NCI-H187 treated with DMSO at 0.1 percent for 48 hours (cell line): ENCODE measurements at places on chromosomes 11 and 22.

DNA sequence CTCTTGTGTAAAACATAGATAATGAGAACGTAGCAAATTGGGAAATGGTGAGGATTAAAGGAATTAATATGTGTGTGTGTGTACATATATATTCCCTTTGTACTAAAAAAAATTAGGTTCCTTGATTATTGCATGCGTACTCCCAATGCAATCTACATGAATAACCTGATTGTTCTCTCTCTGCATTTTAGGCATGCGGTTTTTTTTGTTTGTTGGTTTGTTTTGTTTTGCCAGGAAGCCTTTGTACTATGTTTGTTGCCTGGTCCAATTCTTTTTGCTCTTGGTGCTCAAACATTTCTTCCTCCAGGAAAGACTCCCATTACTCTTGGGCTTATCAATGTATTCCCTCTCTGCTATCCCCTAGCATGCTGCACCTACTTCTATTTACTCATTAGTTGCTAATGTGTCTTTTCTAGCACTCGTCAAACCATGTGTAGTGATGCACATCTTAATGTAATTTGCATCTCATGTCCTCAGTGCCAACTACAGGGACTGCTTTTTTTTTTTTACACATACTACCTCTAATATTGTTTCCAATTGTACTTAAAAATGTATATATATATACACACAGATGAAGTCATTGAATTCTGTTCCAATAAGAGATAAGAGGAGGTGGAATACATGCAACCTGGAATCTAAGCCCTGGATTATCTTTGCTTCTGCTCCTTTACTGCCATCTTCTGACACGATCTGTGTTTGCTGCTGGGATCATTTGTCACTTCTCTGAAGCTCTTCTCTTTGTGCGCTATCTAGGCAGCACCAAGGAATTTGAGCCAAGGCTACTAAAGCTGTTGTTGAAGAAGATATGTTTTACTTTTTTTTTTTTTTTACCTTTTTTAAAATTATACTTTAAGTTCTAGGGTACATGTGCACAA is 197.2 kb upstream of the ANO3 start:
- DNase-seq = peak; percentile 79

GRCh38 chr11:115920092-115920461 is 415.9 kb upstream of the CADM1 start:
- no peak for DNase-seq

- no peak for DNase-seq
Measured at GRCh38 chr22:36339171-36340065, 48.3 kb downstream of the MYH9 start.

GRCh38 chr11:2090172-2091111 is 48.7 kb downstream of the IGF2 start:
- DNase-seq = no peak

DNA sequence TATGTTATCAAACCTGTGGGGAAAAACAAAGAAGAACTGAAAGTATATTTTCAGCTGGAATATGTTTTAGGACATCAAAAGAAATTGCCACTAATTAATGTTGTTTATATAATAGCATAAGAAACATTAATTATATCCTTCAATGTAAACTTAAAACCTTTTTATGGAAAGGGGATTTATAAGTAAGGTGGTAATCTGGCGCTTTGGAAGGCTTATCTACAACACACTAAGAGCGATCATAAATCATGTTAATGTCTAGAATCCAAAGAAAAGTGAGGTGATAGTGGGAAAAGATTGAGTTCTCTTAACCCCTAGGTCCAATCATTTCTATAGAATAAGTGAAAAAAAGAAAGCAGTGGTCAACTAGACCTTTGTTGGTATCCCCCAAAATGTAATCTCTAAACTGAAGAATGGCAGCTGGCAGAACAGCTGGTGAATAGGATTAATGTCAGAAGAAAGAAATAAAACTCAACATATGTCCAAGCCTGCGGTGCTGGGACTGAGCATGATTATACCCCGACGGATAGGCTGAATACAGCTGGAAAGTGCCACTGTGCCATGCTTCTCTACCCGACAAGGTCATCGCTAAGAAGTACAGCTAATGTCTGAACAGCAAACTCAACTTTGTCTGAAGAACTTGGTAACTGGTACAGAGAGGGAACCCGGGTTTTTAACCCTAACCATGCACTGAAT is 64.0 kb downstream of the SOX6 start:
- no peak for DNase-seq
